ENCODE measurements at places on chromosomes 12 and 14. TPM values are rescaled to one million over a fixed set of nuclear protein-coding genes. Genes with fewer than 3 reads are reported as not detected.

NANOG gene
- not detected for total RNA-seq

CCNT1 gene
- 29.4 TPM for total RNA-seq

DNA sequence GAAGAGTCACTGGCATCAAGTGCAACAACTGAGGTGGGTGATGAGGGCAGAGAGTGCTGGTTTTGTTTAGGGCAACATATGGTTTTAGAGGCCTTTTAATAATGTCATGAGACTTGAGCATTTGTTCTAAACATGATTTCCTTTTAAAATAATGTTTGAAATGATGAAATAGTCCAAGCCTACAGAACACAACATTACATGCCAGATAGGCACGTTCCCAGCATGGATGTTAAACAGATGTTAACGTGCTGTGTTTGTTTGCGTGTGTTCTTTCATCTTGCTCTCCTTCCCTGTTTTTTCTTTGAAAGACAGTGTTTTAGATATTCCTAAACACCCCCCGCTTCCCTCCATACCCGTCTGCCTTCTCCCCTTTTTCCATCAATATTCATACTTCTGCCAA is 82.3 kb downstream of the RGS6 start:
- no peak for DNase-seq

GRCh38 chr12:992647-993046 is 1.6 kb downstream of the ERC1 start:
- no peak for DNase-seq

DNA sequence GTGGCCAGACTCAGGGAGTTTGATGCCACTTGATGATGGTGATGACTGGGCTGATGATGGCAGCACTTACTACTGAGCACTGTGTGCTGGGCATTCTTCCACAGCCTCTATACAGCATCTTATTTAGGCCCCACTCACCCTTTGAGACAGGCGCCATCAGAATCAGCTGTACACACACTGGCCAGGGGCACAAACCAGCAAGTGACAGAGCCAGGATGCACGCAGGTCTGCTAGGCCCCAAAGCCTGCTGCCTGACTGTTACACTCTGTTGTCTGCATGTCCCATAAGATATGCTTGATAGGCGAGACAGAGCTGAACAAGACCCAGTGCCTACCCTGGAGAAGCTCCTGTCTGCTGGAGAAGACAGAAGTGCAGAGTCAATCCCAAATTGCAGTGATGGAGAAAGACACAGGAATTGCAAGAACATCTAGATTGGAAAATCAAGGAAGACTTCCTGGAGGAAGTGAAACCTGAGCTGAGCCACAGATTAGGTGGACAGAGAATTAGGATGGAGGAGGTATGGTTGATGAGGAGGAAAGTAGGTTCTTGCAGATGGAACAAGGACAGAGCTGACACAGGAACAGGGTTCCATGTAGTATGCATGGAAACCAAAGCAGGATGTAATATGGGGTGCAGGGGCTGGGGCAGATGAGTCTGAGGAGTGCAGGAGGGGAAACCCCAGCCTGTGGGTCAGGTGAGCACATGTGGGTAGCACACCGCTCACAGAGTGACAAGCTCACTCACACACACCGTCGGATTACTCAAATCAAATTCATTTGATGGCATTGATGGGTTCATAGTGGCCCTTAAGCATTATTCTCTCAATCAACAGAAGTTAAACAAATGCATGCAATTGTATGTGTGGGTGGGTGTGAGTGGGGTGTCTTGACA is 117.3 kb downstream of the BEGAIN start:
- DNase-seq: no peak

GRCh38 chr12:49951411-49952240 is 1.1 kb downstream of the AQP2 start:
- DNase-seq: no peak

GRCh38 chr14:61103541-61104339 is 122.7 kb downstream of the SLC38A6 start:
- peak; percentile 95 for DNase-seq

DNA sequence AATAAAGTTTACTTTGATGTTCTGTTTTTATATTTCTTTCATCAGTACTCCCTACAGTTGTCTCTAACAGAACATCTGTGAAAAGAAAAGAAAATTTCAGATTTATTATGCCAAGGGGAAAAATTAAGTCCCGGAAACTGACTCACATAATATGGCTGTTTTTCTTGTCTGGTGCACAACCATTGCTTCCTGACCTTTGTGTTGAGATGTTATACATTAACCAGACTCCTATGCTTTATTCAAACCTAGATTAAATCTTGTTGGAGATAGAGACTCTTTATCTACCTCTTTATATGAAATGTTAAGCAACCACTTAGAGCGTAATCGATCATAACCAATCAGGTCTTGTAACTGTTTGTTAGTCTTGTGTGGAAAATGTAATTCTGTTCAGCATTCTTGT is 37.6 kb upstream of the BICD1 start:
- DNase-seq: no peak

GRCh38 chr12:106831699-106832098 is 57.2 kb downstream of the RIC8B start:
- no peak for DNase-seq
